Hematopoietic multipotent progenitor cell (in vitro differentiated cells): ENCODE measurements at places on chromosomes 12 and 14.

DNA sequence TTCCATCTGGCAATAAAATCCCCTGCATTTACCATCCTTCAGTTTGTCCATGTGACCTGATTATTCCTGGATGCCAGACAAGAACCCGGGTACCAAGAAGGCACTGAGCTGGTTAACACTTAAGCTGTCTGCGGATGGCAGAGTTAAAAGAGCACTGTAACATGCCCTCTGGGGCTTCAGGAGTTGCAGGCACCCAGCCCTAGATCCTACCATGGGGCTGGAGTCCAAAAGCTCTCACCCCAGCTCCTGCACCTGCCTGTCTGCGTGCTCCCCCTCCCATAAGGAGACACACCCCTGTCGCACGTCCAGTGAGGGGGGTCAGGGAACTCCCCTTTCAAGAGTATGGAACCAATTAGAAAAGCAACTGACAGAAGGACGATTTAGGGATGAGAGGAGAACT is 14.6 kb upstream of the FBXO34 start:
- DNase-seq = no peak

DNA sequence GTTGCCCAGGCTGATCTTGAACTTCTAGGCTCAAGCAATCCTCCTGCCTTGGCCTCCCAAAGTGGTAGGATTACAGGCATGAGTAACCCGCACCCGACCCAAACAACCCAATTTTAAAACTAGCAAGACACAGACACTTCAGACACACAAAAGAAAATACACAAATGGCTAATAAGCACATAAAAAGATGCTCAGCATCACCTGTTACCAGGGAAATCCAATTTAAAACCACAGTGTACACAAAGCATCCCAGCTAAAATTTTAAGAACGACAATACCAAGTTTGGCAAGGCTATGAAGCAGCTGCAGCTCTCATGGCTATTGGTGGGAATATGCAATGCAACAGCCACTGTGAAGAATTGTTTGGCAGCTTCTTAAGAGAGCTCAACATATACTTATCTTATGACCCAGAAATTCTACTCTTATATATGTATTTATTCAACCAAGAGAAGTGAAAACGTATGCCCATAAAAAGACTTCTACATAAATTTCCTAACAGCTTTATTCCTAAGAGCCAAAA is 42.0 kb downstream of the BDKRB1 start:
- DNase-seq = no peak

- no peak for DNase-seq
Measured at GRCh38 chr12:13534242-13534641, 337.7 kb downstream of the EMP1 start.

DNA sequence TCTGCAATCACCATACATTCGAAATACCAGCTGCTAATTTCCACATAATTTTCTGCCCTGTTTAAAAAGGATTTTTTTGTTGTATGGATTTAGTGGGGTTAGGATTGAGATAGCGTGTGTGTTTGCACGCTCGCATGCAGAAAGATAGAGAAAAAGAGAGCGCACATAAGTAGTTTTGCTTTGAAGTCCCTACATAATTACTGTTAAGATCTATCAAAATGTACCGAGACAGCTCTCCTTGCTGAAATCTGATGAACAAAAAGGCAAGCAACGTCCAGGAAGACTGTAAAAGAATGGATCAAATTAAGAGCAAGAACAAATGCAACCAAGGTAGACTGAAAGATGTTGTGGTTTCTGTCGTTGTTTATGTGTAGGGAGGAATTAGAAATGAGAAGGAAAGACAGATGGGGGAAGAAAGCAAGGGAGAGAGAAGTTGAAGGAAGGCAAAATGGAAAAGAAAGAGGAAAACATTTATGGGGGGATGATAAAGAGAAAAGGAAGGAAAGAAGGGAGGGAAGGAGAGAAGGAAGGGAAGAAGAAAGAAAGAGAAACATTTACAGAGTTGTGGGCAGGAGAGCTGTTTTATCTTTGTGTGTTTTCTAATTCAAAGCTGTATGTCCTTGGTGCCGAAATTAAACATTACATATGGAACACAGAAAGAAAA is 522.3 kb downstream of the MED13L start:
- DNase-seq = no peak
